ENCODE measurements at places on chromosomes 6 and 20.

DNA sequence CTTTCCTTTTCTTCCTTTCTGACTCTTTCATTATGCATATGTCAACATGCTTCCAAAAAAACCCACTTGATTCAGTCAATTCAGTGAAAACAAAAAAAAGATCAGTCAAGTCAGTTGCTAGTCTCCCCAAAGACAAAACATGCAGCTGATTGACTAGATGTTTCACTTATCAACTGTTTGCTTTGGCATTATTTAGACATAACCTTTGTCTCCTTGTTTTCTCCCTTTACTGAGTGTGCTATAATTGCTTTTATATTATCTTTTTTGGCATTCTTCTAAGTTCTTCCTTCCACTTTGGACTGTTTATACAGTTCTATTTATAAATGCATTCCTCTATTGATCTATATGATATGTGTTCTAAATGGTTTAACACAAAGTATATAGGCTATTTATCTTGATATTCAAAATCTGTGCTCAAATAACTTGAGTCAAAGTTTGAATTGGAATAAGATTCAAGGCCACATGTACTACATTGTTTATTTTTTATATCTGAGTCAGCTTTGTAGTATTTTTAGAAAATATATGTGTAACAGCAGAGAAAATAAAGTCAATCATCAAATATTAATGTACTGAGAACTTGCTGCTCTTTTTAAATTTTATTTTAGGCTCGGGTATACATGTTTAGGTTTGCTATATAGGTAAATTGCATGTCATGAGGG is 260.5 kb downstream of the CENPW start:
- no peak for DNase-seq

DNA sequence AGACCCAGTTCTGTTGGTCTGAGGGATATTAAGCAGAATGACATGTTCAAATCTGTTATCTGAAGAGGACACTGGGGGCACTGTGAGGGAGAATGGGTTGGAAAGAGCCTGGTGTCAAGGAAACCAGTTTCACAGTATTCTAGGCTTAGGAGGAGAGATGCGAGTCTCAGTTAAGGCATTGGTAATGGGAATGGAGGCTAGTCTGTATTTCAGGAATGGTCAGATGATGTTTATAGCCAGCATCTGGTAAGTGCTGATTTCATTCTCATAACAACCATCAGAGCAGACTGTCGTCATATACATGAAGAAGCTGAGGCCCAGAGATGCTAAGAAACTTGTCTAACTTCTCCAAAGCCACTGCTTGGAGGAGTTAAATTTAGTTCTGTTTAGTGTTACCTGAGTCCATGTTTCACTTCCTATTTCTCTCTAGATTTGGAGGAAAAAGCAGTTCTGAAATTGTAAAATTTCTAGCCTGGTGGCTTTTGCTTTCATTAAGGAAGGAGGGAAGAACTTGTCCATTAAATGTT is 242.0 kb downstream of the ARID1B start:
- no peak for DNase-seq

DNA sequence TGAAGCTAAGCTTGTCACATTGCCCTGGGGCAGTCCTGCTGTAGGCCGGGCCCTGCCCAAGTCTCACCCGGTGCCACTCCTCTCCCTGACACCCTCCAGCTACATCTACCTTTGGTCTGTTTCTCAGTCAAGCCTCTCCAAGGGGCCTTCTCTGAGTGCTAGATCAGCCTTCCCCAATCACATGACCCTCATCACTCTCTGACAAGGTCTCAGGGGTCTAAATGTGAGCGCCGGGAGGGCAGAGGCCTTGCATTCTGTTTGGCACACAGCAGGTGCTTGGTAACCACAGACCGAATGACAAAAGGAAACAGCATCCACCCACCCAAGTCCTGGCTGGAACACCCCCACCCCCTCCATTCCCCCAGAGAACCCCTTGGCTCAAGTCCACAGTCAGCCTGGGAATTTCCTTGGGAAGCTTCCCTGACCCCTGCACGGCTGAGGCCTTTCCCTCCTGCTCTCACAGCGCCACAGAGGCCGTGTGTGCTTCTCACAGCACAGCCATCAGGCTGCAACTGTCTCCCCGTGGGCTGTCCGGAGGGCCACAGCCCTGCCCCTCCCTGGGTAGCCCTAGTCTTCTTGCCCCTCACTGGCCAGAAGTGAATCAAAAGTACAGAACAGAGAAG is 32.9 kb downstream of the PKIG start:
- DNase-seq, result no peak

GRCh38 chr20:57043091-57043490 is 223.3 kb downstream of the BMP7 start:
- no peak for DNase-seq

DNA sequence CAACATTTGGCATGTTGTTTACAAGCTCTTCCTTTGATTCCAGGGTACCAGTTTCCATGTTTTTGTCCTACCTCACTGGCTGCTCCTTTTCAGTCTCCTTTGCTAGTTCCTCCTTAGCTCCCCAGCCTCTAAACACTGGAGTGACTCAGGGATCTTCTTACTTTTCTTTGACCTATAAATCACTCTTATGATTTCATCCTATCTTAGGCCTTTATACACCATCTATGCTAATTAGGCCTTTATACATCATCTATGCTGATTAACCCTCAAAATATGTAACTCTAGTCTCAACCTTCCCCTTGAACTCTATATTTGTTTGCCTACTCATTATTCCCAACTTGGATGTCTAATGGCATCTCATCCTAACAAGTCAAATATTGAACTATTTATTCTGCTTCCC is 9.5 kb downstream of the TMEM30A start:
- no peak for DNase-seq

- DNase-seq, result no peak
Measured at GRCh38 chr20:20740541-20740940, 28.1 kb upstream of the RALGAPA2 start.

GRCh38 chr20:50309764-50310672 is 119.4 kb downstream of the CEBPB start:
- DNase-seq, result no peak

GRCh38 chr20:19022118-19022575 is 190.3 kb upstream of the SLC24A3 start:
- DNase-seq, result no peak

GRCh38 chr6:19452495-19452894 is 384.7 kb upstream of the ID4 start:
- no peak for DNase-seq

All from cortex of kidney (tissue), 1 donor.